ENCODE measurements at places on chromosomes 2 and 18. TPM values are rescaled to one million over a fixed set of nuclear protein-coding genes. Genes with fewer than 3 reads are reported as not detected.

The RNU2-63P gene
- total RNA-seq, result not detected

- DNase-seq, result no peak
These were observed 8.8 kb downstream of the C2orf92 start for GRCh38 chr2:97678298-97678697.

DNA sequence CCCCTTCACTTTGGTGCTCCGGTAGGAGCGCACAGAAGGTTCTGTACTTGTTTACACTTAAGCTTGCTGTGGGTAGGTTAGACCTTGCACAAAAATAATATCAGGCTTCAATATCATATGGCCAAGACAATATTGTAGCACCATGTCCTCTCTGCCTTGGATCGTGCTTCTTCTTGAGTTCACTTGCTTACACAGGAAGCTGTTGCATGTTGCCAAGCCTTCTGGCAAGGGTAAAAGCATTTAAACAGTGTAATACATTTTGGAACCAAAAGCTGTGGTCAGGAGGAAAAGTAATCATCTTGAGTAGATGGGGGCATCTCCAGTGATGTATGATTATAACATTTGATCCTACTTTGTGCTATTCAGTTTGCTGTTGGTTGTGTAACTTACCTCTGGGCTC is 197.5 kb downstream of the LTBP1 start:
- DNase-seq, result no peak

GRCh38 chr2:120840795-120841487 is 105.3 kb downstream of the GLI2 start:
- no peak for DNase-seq

Measured in left cardiac atrium (tissue), 4 donors.